ENCODE measurements at places on chromosomes 13 and 19.

- no peak for DNase-seq
Measured at GRCh38 chr13:105334211-105334610, 1201.3 kb downstream of the EFNB2 start.

DNA sequence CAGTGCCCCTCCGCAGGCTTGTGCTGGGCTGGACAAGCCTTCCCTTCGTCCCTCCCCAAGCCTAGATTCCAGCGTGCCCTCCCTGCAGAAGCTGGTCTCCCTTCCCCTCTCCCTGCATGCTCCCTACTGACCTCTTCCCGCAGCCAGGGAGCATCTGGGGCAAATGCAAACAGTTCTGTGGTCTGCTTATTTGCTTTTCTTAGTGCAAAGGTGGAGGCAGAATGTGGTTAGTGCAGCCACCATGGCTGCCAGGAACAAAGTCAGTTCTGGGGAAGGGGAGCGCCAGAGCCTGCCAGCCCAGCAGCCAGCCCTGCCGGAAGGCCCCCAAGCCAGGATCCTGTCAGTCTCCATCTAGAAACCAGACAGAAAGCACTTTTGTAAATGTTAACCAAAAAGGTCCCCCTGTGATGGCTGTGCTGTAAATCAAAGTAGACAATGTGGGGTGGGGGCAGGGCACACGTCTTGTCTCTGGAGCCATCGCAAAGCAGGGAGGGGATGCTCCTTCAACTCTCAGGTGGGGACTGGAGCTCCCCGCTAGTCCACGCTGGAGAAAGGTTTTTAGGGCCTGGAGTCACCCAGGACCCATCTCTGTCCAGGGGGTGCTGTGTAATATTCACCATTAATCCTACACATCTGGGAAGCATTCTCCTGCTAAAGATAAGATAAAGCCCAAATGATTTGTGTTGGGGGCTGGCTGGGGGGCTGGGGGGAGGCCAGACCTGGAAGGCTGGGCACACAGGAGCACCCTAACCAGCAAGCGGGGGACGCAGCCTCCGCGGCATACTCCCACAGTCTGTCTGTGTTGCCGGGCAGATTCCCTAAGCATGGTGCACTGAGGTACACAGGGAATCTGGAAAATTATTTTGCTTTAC is 30.9 kb downstream of the SERP2 start:
- no peak for DNase-seq

- DNase-seq = no peak
Measured at GRCh38 chr13:95226476-95226875, 74.8 kb downstream of the ABCC4 start.

DNA sequence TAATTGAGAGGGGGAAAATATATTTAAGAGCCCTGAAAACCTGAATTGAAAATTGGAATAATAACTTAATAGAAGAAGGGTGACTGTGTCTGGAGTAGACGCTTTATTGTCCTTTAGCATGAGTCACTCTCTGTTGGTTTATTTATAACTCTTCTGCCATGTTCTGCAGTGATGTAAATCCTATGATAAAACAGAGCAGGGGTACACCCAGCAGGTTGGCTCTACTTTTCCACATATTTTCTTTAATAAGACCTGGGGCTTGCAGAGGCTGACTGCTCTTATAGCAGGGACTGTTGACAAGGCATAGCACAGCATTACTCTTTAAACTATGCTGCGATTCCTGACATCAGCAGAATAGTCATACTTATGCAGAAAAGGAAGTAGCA is 389.9 kb upstream of the PCDH9 start:
- DNase-seq = no peak

DNA sequence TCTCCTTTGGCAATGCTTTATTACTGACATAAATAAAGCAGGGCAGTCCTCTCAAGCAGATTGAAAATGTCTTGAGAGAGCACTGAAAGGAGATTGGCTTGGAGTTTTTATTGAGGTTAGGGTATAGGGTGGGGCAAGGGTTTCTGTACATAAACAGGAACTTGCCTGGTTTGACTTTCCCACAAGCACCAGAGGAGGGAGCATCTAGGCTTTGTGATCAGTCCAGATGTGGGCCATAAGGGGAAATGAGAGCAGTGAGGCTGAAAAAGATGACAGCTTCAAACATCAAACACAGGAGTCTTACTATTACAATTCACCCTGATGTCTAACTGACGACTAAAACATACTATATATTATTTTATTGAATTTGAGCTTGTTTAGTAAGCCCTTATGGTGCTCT is 260.9 kb downstream of the MTUS2 start:
- DNase-seq = no peak
